Suppressor macrophage treated with lipopolysaccharide for 1 hour (primary cell): ENCODE measurements at places on chromosomes 4 and X.

GRCh38 chrX:44265559-44265958, 77.9 kb downstream of the EFHC2 start:
- DNase-seq, result no peak

- DNase-seq, result no peak
Measured at GRCh38 chr4:76782837-76783236, 115.1 kb downstream of the SOWAHB start.

- no peak for DNase-seq
Measured at GRCh38 chr4:15547392-15547791, 77.7 kb downstream of the CC2D2A start.

GRCh38 chrX:102832661-102833060, 104.4 kb upstream of the RAB40AL start:
- no peak for DNase-seq
